ENCODE measurements at places on chromosomes 2 and 18. TPM values are rescaled to one million over a fixed set of nuclear protein-coding genes. Genes with fewer than 3 reads are reported as not detected.

The SLC5A7 gene
- total RNA-seq = not detected

The MC4R gene
- not detected for total RNA-seq

DNA sequence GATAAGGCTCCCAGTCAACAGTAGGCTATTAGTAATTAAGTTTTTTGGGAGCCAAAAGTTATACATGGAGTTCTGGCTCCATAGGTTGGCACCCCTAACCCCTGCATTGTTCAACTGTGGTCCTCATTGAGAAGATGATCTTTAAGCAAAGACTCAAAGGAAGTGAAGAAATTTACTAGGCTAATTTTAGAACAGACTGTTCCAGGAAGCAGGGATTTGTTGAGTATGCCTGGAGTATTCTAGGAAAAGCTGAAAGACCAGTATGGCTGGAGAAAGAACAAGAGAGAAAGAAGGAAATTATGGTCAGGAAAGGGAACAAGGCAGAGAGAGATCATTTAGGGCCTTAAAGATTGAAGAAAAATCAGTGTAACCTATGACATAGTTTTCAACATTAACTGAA is 125.1 kb downstream of the PMAIP1 start:
- DNase-seq = no peak

GRCh38 chr2:132752421-132753206 is 82.6 kb upstream of the LYPD1 start:
- DNase-seq = no peak

DNA sequence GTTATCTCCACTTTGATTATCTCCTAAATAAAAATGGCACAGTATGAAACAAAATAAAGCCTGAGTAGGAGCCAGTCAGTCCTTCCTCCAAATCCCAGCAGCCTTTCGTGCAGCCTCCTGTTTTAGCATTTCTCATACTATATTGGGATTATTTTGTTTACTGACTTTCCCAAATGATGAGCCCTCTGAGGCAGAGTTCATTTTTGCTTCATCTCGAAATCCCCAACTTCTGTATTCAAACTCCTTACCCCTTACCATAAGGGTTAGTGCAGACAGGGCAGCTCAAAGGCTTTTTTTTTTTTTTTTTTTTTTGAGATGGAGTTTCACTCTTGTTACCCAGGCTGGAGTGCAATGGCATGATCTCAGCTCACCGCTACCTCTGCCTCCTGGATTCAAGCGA is 113.3 kb upstream of the FOSL2 start:
- no peak for DNase-seq

The SMYD5 gene
- total RNA-seq = 47.0 TPM

DNA sequence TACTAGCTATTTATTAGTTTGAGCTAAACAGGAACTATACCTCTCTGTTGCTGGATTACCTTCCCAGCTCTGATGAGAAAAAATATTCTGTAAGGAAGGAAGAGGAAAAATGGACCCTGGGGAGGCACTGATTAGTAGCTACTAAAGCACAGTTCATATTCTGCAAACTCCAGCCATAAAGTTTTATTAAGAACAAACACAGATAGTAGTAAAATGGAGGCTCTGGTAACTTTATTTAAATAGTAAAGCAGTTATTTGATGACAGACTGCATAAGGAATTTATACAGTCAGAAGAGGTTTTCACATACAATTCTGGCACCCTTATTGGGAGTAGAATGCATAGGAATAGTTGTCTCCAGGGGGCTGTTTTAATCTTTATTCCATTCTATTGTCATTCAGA is 84.1 kb downstream of the XIRP2 start:
- no peak for DNase-seq

DNA sequence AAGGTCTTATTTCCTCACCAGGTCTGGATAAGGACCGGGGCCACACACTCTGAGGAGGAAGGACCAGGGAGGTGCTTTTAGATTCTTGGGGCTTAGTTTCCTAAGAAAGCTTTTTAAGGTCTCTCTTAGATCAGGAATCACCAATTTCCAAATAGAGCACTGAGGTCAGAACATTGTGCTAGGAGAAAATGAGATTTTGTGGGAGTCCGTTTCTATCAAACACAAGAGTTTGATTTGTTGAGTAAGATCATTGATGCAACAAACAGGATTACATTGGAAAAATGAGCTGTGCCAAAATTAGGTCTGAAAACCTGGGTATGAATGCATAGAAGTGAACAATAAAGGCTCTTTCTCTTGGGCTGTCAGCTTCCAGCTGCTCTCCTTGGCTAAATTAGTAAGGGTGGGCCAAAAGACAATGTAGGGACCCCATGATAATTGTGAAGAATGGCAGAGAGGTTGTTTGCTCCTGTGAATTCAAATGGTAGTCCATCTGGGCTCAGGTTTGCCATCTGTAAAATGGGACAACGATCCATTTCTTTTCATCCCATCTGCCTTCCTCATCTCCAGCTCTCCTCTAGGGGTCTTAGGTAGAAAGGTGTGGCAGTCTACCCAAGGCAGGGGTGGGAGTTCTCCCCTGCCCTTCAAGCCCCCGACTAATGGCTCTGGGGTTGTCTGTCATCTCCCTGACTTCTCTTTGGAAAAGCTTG is 20.0 kb downstream of the IGFBP2 start:
- no peak for DNase-seq

GRCh38 chr2:13581471-13581870 is 864.7 kb downstream of the TRIB2 start:
- peak; percentile 13 for DNase-seq

The CTDSP1 gene
- 57.7 TPM for total RNA-seq

- DNase-seq = no peak
Observed at GRCh38 chr2:103402944-103403343, 641.1 kb downstream of the TMEM182 start.

The TXNDC2 gene
- total RNA-seq = not detected

GRCh38 chr2:132256251-132256902 is 94.6 kb upstream of the ANKRD30BL start:
- no peak for DNase-seq

DNA sequence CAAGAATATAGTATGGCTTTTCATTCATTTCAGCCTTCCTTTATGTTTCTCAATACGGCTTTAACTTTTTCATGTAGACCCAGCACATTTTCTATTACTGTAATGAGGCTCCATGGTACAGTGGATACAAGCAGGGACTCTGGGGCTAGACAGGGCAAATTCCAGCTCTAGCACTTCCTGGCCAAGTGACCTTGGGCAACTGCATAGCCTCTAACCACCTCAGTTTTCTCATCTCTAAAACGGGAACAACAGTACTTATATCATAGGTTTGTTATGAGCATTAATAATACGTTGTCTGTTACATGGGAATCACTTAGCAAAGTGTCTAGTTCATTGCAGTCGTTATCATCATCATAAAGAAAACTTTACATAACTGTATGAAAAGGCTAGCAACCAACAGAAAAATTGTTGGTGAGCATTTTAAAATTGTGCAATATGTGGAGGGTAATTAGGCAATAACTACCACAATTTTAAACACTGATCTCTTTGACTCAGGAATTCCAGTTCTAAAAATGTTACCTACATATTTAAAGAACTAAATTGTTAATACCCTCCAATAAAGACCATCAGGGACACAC is 13.7 kb upstream of the RMDN2 start:
- no peak for DNase-seq

The LYPD6 gene
- not detected for total RNA-seq

The FEV gene
- total RNA-seq = not detected

GRCh38 chr2:240988146-240988545 is 10.3 kb upstream of the SNED1 start:
- no peak for DNase-seq

DNA sequence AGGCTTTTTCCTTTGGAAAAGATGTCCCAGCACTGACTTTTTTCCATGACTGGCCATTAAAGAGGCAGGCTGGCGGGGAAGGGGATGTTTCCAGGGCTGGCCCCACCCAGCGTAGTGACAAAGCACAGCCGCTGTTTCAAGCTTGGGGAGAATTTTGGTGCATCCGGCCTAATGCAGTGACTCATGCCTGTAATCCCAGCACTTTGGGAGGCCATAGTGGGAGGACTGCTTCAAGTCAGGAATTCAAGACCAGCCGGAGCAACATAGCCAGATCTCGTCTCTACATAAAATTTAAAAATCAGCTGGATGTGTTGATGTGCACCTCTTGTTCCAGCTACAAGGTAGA is 78.0 kb upstream of the SH3BP4 start:
- DNase-seq = no peak

GRCh38 chr2:119689218-119689617 is 10.2 kb downstream of the TMEM177 start:
- DNase-seq = no peak

- no peak for DNase-seq
Observed at GRCh38 chr2:46309052-46309953, 12.1 kb downstream of the EPAS1 start.

DNA sequence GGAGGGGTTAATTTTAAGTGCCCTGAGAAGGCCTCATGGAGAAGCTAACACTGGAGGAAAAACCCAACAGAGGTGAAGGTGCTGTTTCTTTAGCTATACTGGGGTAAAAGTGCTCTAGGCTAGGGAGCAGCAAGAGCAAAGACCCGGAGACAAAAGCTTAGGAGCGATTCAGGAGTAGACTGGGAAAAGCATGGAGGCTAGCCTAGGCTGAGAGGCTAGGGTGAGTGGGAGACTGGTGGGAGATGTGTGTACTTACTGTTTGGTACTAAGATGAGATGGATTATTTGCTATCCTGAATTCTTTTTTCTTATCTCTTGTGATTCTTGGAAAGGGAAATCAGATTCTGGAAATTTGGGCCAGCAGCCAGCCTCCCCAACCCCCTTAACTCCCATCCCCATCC is 2.0 kb downstream of the GIGYF2 start:
- DNase-seq = no peak

The FBXO48 gene
- total RNA-seq = 2.4 TPM

The HOXD8 gene
- not detected for total RNA-seq

The MCEE gene
- total RNA-seq = 10.2 TPM

The DUSP19 gene
- 4.0 TPM for total RNA-seq

DNA sequence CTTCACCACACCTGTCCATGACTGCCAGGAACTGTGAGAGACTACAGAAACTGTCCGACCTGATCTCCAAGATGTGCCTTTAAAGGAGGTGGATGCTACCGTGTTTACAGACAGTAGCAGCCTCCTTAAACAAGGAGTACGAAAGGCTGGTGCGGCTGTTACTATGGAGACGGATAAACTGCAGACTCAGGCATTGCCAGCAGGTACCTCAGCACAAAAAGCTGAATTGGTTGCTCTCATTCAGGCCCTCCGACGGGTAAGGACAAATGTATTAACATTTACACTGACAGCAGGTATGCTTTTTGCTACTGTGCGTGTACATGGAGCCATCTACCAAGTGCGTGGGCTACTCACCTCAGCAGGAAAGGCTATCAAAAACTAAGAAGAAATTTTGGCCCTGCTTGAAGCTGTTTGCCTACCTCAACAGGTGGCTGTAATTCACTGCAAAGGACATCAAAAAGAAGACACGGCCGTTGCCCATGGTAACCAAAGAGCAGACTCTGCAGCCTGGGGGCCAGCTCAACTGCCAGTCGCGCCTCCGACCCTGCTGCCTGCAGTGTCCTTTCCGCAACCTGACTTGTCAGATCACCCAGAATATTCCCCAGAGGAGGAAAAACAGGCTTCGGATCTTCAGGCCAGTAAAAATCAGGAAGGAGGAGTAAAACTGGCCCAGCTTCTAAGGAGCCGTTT is 30.9 kb downstream of the SKA1 start:
- no peak for DNase-seq

- DNase-seq = no peak
Observed at GRCh38 chr2:40200366-40200915, 251.4 kb downstream of the SLC8A1 start.

The UGT1A5 gene
- total RNA-seq = not detected
